ENCODE measurements at places on chromosomes 5 and 9. TPM values are rescaled to one million over a fixed set of nuclear protein-coding genes. Genes with fewer than 3 reads are reported as not detected.

Gene GABRA6
- total RNA-seq, result not detected

Gene PCA3
- total RNA-seq, result not detected

DNA sequence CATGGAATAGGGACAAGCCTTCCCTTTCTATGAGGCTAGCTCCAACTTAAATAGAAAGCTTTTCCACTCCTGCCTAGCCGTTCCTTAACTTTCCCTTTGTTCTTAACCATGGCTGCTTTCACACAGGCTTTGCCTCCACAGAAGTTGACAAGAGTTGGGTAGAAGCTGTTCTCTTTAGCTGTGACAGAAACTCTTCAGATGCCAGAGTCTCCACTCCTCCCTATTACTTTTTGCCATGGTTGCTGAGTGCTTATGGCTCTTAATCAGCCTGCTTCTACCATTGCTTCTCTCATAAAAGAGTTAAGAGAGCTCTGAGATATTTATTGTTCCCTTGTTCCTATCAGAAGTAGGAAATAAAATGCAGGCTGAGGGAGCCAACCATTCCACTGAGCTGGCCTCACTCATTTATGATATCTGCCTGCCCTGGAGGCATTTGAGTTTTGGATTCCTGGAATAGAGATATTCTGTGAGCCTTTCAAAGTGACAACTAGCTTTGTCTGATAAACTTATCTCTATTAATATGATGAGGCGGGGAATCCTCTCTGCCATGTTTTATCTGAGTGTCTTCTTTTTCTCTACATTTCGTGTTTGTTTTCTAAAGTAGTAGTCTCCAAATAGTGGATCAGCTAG, 162.6 kb downstream of the DMAC1 start:
- DNase-seq, result no peak

- DNase-seq, result no peak
These were observed 59.3 kb downstream of the SVEP1 start for GRCh38 chr9:110520120-110520701.

All from mesenteric fat pad (tissue), 1 donor.